ENCODE measurements at places on chromosomes 2 and 18. TPM values are rescaled to one million over a fixed set of nuclear protein-coding genes. Genes with fewer than 3 reads are reported as not detected.

DNAJC10 gene
- total RNA-seq = 127 TPM

SERPINB12 gene
- total RNA-seq = not detected

IL1RN gene
- 2.1 TPM for total RNA-seq

ANKRD62 gene
- not detected for total RNA-seq

CAPN14 gene
- total RNA-seq = 0.25 TPM

DSG1 gene
- not detected for total RNA-seq

IL36B gene
- not detected for total RNA-seq
